ENCODE measurements at places on chromosomes 3 and 15.

DNA sequence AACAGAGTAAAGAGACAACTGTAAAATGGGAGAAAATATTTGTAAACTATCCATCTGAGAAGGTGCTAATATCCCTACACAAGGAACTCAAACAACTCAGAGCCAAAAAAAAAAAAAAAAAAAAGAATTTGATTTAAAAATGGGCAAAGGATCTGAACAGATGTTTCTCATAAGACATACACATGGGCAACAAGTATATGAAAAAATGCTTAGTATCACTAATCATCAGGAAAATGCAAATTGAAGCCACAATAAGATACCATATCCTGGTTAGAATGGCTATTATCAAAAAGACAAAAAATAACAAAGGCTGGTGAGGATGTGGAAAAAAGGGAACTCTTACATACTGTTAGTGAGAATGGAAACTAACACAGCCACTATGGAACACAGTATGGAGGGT, 36.2 kb downstream of the TXNRD3 start:
- no peak for DNase-seq

DNA sequence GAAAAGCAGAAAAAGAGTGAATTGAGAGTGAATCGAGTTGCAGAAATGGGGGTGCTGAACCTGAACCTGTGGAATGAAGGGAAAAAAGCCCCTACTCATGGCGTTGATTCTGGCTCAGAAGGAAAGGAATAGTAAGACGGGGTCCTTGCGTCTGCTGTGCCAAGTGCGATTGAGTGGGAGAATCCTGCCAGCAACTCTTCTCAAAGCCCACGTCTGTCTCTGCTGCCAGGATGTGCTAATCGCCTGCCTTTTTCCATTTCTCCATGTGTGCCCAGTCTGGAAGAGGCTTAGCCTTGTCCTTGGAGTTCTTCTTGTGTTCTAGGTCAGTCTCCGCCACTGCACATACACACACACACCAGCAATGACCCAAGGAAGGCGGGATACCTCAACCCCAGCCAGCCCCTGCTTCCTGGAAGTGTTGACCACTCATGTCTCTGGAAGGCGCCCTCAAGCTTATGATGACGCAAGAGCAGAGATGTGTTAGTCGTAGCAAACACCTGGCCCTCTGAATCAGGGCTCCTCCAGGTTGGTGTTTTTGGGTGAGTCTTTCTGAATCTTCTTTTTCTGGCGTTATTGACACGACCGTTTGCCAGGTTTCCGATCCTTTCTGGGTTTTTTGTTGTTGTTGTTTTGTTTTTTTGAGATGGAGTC, 262.4 kb upstream of the PROK2 start:
- DNase-seq, result no peak

GRCh38 chr3:186386883-186387560, 25.0 kb upstream of the DGKG start:
- no peak for DNase-seq

GRCh38 chr3:20406611-20407011, 220.6 kb upstream of the SGO1 start:
- no peak for DNase-seq

- DNase-seq, result no peak
Measured at GRCh38 chr3:188283347-188283746, 129.4 kb downstream of the LPP start.

DNA sequence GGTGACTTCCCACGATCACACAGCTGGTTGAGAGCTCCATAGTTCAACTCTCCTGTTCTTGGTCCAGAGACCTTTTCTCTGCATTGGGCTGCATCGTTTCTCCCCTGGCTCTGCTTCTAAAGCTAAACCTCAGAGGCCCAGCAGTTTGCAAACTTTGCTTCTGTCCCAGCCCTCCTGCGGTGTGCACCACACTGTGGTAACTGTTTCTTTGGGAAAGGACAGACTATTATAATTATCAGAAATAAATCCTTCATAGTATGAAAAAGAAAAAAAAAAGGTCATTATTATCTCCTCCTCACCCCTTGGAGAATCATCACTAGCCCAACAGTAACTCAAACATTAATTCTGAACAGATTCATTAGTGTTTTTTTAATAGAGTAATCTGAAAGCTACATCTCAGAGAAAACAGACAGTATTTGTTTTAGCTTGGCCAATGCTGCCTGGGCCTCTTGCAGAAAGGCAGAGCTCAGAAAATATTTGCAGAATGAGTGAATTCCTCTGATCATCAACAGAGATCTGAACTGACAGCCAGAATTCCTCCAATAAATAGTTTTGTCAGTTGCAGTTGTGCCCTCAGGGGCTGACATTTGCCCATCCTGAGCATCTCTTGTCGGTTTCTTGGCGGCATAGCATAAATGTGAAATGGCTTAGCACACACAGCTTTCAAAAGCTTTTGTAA, 52.9 kb downstream of the BFSP2 start:
- DNase-seq, result no peak

DNA sequence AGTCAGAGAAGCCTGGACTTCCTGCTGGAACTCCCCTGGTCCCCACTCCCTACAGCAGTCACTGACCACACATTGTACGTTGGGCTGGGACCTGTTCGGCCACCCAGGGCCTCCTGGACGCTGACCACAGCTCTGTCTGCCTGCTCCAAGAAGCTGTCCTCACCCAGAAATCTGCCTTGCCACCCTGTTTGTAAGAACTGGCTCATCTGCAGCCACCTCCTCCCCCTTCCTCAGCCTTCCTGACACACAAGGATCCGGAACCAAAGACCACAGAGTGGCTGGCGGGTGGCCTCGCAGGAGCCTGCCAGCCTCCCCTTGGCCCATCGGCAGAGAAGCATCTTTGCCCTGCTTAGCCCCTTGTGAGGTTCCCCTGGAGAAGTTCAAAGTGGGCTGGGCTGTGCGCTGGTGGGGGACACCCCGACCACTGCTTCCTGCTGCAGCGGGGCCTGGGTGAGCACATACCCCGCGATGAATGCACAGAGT, 91.9 kb downstream of the PCSK6 start:
- DNase-seq, result no peak

- DNase-seq, result no peak
Measured at GRCh38 chr15:66542896-66543295, 22.9 kb downstream of the LCTL start.

DNA sequence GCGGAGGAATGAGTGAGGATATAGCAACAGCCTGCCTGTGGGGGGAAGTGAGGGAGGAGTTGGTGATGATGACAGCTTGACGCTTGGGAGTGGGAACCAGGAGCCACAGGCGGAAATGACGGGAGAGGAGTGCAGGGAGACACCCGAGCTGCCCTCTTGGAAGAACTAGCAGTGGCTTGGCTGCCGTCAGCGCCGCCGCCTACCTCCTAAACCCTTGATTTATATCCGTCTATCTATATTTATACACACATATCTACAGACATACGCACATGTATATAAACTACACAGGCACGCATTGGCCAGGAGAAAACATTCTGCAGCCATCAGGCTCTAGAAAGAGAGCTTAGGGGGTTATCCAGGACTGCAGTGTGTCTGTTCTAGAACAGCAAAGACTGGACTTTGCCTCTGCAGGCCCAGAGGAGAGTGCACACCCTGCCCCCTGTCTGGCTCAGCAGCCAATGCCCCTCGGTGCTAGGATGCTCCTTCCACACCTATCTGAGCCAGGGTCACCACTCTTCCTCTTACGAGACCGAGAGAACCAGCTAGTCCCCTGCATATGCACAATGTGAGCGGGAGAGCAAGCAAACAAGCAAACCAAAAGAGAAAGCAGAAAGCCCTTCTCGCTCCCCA, 45.3 kb upstream of the MAGEF1 start:
- DNase-seq, result no peak

DNA sequence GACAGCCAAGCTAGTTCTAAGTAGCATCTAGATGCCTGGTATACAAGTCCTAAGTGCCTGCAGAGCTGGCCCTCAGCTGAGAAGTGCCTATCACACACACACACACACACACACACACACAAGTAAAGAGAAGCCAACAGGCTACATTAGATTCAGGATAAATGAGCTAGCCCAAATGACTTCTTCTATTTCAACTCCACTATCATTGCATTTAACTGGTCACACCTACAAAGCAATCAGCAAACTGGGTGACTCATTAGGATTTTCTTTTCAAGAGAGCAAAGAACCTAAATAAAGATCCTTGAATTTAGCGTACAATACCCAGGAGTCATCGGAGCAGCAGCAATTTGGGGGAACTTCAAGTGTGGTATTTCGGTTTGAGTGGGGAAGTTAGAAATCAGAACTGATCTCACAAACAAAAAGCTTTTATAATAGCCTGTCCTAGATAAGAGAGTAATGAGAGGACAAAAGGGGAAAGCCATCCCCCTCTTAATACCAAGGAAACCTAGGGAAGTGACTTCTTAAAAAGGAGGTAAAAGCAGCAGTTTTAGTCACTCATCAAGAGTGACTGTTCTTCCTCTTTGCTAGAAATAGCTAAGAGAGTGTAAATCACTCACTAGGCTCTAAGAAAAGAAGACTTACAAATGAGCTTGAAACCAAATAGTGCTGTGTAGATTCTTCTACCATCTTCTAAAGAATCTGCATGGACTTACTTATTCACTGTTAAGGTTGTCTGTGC, 112.7 kb downstream of the TNIK start:
- no peak for DNase-seq

DNA sequence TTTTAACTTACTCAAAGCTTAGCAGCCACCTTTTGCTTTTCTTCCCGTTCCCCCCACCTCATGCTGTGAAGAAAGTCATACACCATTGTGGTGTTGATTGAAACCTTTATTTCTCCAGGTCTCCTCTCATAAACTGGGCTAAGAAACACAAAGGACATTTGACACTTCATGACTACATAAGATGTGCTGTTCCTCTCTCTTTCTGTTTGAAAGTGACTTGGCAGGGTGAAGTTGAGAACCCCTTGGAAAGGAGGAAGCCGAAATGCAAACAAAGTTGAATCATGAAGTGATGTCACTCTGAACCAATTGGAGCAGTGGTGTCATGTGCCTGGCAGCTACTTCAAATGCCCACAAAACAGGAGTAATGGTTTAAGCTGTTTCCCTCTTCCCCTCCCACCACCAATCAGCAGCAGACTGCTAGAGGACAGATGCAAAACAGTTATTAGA, 174.7 kb downstream of the IGF1R start:
- DNase-seq, result no peak

DNA sequence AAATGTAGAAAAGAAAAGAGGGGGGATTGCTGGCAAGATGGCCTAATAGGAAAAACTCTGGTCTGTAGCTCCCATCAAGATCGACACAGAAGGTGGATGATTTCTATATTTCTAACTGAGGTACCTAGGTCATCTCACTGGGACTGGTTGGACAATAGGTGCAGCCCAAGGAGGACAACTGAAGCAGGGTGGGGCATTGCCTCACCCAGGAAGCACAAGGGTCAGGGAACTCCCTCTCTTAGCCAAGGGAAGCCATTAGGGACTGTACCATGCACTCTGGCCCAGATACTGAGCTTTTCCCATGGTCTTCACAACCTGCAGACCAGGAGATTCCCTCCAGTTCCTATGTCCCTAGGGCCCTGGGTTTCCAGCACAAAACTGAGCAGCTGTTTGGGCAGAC, 22.6 kb upstream of the IGSF10 start:
- no peak for DNase-seq

DNA sequence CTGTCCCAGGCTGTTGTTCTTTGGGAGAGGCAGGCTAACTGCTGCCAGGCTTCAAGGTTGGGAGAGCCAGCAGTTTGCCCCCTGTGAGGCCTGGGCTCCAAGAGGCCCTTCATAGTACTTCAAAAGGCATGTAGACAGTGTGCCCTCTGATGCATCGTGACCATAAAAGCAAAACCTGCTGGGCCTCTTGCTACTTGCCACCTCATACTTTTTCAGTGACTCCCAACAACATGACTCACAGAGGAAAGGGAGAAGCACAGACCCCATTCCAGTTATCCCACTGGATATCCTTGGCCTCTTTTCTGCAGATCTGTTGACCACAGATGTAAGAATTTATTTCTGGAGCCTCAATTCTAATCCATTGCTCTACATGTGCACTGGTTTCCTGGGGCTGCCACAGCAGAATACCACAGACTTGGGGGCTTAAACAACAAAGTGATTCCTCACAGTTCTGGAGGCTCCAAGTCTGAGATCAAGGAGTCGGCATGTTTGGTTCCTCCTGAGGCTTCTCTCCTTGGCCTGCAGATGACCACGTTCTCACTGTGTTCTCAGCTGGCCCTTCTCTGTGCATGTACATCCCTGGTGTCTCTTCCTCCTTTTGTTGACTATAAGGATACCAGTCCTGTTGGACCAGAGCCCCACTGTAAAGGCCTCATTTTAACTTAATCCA, 8.9 kb upstream of the NSMCE3 start:
- DNase-seq, result no peak

GRCh38 chr3:72573051-72573450, 275.2 kb downstream of the SHQ1 start:
- no peak for DNase-seq

DNA sequence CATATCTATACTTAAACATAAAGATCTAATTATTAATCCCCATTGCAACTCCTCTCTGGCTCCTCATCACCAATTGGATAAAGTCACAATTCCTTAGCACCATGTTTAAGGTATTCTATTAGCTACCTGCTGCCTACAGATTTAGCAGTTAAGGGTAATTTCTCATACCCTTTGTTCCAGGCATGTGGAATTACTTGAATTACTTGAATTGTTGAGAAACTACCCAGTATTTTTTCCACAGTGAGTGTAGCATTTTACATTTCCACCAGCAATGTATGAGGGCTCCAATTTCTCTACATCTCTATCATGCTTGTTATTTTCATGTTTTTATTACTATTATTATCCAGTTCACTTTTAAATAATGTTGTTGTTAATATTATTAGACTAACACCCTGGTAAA, 86.4 kb downstream of the P2RY1 start:
- no peak for DNase-seq

DNA sequence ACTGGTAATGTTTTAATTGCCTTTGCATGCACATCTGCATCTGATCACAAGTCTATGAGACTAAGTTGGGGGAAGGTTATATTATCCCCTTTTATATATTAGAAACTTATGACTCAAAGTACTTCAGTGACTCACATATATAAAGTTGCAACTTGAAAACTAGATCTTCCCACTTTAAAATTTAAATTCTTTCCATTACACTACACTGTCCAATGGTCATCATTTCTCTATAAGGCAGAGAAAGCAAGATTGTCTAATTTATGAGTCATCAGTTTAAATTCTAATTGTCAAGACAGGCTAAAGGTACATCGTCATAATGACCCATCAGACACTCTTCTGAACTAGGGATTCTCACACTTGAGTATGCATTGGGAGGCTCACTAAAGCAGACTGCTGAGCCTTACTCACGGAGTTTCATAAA, 37.9 kb downstream of the CPA3 start:
- no peak for DNase-seq

DNA sequence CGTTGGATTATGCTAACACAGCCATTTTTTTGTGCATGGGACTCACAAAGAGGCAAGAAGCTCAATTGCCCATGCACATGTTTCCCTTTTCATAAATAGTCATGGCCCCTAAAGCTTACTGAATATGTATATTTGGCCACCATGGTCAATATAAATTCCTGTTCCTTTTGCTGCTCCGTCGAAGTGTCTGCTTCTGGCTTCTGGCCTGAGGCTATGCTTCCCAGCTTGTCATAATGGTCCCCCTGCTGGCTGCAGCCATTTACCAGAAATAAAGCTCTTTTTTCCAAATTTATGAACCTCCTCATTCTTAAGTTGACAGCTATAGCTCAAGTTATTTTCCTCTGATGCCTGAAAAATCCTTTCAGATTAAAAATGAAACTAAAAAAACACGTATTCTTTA, 602.1 kb downstream of the VGLL3 start:
- DNase-seq, result no peak

GRCh38 chr3:45554006-45554666, 40.4 kb upstream of the LIMD1 start:
- DNase-seq, result no peak

All from cortex of kidney (tissue), 1 donor.